ENCODE measurements at places on chromosomes 4 and X.

- DNase-seq, result no peak
Observed at GRCh38 chrX:114508756-114509155, 75.1 kb upstream of the HTR2C start.

DNA sequence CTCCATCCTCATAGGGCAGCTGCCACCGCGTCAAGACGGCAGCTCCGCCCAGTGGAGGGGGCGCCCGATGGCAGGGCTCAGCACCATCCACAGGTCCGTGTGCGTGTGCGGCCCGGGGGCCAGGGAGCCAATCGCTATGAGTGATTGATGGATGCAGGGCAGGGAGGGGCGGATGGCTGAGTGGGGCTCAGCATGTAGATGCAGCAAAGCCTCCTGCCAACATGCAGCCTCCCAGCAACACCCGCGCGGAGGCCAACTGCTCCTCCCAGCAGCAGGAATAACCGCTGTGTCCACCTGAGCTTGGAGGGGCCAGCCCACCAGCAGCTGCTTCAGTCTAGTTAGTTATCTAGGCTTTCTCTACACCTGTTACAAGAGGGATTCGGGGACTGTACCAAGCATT lies 77.4 kb downstream of the MTMR1 start:
- DNase-seq, result no peak

DNA sequence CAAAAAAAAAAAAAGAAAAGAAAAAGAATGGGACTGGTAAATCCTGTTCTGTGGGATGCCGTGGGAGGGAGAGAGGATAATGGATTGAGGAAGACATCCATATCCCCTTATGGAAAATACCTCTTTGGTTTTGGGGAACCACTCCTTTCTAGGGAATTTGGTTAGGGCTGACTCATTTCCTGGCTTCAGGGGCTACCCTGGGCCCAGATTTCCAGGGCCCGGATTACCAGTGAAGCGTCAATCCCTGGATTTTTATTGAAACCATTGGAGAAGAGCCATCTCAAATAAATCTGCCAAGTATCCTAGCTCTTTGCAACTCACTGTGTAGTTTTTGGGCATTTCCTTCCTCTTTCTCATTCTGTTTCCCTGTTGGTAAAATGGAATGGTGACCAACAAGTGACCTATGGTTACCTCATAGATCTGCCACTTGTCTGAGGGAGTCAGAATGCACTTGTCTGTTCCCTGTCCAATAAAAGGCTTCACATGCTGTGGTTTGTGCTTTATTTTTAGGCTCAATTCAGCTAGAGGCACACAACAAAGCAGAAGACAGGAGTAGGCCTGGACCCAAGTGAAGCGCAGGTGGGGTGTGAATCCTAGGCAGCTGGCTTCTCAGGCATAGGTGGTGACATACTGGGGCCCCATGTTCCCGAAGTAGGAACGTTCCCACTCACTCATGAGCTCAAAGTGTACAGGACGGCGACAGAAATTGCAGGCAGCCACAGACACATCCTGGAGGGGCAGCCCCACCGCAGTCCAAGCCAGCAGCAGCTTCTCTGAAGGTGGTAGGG lies 8.6 kb downstream of the APEX2 start:
- DNase-seq, result no peak

- DNase-seq, result no peak
Observed at GRCh38 chr4:164783976-164784375, 30.0 kb downstream of the SMIM31 start.

DNA sequence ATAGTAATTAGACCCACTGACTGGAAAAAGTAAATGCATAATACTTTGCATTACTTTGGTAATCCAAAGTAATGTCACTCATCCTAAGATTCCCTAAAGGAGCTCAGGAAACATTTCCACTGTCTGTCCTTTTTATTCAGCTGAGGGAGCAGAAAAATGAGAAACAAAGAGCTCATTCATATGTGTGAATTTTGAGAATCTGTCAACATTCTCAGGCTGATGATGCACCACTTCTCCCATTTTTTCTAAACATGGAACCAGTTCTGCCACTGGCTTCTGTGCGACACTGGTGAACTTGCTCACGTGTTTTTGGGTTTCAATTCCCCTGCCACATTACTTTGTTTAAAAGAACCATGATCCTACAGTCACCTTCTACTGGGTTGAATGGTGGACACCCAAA lies 28.4 kb upstream of the ADH7 start:
- DNase-seq, result no peak

DNA sequence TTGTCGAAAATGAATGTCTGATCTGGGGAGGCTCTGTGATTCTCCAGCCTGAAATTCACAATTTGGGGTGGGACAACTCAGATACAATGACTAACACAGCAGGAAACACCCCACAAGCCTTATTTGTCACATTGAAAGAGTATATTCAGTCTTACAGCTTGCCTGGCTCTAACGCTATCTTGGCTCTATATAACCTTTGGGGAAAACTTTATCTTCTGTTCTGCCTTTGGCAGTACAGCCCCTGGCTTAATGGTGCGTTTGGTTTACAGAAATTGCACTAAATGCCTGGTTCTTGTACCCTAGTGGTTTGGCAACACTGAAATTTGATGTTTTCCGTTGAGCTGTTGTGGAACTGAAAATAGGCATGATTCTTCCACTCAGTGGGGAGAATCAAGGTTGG lies 178.1 kb upstream of the VEGFC start:
- no peak for DNase-seq

GRCh38 chrX:46461660-46462191 lies 83.5 kb downstream of the ZNF674 start:
- no peak for DNase-seq

DNA sequence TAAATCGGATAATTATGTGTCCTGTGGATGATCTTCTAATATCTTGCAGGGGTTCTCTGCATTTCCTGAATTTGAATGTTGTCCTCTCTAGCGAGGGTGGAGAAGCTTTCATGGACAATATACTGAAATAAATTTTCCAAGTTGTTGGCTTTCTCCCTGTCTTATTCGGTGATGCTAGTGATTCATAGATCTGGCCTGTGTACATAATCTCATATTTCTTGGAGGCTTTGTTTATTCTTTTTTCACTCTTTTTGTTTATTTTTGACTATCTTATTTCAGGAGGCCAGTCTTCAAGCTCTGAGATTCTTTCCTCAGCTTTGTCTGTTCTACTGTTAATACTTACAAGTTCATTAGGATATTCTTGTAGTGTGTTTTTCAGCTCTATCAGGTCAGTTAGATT lies 20.7 kb upstream of the CLGN start:
- no peak for DNase-seq

DNA sequence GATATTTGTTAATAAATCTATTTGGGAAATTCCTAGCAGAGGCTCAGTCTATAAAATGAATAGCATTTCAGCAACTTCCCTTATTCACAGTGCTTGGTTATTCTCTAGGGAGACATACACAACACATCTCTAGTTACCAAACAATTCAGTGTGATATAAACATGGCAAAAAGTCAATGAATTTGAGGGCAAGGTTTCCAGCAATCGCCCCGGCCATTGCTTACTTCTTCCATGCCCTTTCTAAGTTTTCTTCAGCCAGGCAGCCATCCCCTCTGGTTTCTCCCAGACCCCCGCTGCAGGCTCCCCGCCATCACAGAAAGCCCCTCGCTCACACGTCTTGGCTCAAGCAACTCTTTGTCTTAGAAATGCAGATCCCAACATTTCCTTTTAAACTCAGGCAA lies 4.4 kb downstream of the TLR7 start:
- DNase-seq, result no peak

DNA sequence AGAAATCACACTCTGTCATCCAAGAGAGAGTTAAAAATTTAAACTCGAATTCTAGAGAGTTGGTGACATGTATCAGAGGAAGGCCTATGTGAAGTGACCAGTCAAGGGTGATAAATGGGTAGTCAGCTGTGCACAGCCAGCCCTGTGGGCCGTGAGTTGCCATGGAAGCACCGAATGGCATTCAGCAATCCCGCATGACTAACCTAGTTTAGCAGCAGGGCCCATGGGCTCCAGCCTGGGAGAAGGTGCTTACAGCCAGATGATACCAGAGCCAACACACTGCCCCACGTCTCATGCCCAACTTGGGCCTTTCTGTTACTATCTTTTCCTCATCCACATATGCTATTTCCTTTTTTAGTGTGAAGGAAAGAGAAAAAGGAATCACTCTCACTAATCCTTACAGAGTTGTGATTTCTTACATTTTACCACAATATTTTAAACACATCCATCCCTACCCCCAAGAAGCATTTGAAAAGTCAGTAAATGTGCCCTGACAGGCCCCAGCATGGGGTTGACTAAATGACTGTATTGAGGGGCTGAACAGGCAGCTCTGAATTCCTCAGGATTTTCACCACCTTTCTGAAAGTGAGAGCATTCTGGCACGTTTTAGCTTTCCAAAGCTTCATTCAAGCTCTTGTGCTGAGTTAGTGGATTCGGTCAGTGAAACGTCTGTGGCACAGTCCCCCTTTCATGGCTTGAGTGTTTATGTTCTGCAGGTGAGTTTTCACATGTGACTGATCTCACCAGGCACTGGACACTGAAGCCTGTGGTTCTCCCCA lies 104.2 kb downstream of the AFF1 start:
- no peak for DNase-seq

- DNase-seq, result no peak
Observed at GRCh38 chrX:41909068-41909467, 14.3 kb downstream of the CASK start.

DNA sequence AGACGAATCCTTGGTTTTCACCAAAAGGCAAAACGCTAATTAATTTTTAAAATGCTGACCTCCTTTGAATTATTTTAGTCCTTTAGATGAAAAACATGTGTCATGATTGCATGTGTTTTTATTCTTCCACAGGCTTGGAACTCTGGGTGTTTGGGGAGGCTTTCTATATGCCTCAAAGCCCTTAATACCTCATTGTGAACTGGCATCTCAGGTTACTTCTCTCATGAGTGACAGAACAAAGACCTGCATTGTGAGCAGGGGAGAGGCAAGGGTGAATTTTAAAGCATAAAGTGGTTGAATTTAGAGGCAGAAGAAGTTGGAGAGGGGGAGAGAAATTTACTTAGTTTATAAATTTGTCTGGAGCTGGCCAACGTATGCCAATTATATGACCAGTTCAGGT lies 119.5 kb downstream of the ARSF start:
- no peak for DNase-seq

- DNase-seq, result no peak
Observed at GRCh38 chrX:47420265-47420664, 49.9 kb downstream of the ZNF157 start.

DNA sequence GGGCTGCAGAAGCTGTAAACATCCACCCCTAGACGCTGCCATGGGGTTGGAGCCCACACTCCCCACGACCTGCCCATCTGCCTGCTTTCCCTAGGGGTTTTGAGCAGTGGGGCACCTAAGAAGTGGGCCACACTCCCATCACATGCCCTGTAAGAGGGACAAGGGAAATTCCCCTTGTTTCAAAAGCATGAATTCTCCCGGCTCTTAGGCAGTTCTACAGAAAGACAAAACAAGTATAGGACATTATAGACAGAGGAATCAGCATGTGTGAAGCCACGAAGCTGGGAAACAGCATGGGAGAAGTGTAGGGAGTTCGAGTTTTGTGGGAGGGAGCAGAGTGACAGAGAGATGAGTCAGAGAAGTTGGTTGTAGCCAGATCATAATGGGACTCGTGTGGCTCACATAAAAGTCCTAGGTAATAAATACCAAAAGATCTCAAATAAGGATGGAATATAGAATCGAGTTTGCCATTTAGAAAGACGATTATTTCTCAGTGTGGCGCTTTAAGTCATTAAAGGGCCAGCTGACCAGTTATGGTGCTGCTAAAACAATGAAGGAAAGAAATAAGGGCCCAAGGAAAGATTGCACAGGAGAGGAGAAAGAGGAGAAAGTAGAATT lies 23.9 kb downstream of the APOO start:
- no peak for DNase-seq

DNA sequence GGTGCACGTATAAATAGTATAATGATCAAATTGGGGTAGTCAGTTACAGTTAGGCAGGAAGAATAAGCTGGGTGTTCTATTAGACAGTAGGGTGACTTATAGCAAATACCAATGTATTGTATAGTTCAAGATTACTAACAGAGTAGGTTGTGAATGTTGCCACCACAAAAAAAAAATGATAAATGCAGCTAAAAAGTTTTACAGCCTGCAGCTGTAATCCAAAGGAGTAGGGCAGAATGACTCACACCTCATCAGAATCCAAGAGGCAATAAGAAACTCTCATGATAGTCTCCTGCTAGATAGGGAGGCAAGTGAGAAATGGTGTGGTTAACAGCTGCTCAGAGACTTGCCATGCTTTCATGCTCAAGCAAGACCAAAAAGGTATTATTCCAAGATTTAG lies 19.6 kb upstream of the TCEAL4 start:
- no peak for DNase-seq

GRCh38 chr4:168712316-168712890 lies 215.6 kb downstream of the PALLD start:
- no peak for DNase-seq

- DNase-seq, result no peak
Observed at GRCh38 chrX:132769609-132770008, 188.8 kb downstream of the HS6ST2 start.

- DNase-seq, result no peak
Observed at GRCh38 chr4:182206266-182206665, 36.9 kb upstream of the TENM3 start.

DNA sequence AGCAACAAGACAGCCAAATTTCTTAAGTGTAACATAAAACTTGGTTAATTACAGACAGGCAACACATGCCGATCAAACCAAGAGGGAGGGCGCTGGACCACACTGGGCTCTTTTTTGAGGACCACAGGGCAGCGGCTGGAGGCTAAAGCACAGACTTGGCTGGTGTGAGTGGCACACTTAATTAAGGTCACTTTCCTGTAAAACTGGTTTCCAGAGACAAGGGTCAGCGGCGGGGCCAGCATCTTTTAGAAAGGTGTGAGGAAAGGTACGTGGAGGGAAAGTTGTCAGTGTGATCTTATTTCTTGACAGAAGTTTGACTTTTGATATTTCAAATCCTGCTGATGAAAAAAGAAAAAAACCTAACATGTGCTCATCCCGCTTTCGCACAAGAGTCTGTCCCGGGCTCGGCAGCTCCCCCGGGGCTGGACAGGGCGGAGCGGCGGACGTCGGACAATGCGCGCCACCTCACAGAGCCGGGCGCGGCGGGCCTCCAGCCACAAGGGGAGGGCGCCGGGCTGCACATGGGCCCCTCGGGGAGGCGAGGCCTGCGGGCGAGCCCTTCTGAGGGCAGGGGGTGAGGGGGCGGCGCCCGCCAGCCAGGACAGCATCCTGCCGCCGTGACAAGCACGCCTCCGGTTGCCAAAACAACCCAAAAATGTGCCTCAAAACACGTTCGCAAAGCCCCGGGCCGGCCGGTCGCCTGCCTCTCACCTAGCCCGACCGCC lies 660 bp upstream of the HSPA4L start:
- DNase-seq, result no peak

DNA sequence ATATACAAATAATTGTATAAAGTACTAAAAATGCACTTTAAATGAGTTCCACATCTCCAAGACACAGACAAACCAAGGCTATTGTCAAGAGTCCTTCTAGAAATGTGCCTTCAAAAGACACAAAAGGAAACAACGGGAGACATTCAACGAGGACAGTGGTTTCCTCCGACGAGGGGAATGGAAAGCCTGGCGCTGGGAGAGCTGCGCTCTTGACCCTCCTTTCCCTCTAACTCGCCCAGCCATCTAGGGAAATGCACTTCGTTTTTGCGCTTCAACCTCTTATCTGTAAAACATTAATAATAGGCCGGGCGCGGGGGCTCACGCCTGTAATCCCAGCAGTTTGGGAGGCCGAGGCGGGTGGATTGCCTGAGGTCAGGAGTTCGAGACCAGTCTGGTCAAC lies 37.0 kb downstream of the ZFP42 start:
- DNase-seq, result no peak

GRCh38 chrX:24063488-24063887 lies 8.7 kb downstream of the EIF2S3 start:
- no peak for DNase-seq

GRCh38 chr4:102466298-102466697 lies 34.9 kb upstream of the NFKB1 start:
- no peak for DNase-seq

All from activated naive CD8-positive, alpha-beta T cell treated with anti-CD3 and anti-CD28 coated beads, Interleukin-2, amount 50 U/mL, for 16 hours (primary cell).